CMK (cell line): ENCODE measurements at places on chromosomes 4 and X.

- no peak for DNase-seq
These were observed 10.5 kb upstream of the FGF16 start for GRCh38 chrX:77436682-77437081.

- DNase-seq: no peak
These were observed 199.2 kb downstream of the DCTD start for GRCh38 chr4:182717788-182718583.

DNA sequence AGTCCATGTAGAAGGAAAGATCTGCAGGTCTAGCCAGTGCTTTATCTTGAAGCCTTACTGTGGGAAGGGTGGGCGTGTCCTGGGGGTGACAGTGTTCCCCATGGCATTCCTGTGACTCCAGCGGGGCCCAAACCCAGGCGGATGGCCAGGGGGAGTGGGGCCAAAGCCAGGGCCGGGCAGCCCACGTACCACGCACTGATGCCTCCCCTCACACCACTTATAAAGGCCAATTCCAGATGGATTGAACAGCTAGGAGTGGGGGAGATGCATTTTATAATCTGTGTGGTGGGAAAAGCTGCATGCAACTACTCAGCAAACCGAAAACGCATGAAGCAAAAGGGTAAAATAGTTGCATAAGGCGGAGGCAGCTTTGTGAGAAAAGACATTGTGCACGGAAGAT, 36.4 kb downstream of the NELFA start:
- DNase-seq: no peak

DNA sequence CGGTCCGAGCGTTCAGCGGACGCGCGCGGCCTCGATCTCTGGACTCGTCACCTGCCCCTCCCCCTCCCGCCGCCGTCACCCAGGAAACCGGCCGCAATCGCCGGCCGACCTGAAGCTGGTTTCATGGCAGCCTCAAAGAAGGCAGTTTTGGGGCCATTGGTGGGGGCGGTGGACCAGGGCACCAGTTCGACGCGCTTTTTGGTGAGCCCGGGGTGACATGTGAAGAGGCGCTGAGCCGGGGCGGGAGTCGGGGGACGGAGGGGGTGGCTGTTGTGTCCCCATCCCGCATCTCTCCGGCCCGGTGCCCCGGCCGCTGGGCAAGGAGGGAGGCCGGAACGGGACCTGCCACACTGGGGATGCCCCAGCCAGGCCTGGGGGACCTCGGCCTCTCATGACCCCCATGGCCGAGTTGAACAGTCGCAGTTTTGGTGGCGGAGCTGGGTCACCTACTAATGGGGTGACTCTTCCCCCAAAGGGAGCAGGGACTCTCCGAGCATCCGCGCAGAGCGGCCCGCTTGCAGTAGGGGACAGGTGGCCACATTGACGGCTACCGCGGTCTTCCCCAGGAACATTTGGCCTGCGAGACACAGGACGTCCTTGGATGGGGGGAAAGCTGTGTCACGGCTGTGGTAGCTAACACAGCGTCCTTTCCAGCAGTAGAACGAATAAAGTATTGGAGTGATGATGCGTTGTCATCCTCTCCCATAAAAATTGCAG, at the start of gene GK:
Gene GK, plus strand, starts transcription at position 9 of the 717 bp plus-strand sequence. Its CDS starts 115 bp downstream, at position 124.
- no peak for DNase-seq

DNA sequence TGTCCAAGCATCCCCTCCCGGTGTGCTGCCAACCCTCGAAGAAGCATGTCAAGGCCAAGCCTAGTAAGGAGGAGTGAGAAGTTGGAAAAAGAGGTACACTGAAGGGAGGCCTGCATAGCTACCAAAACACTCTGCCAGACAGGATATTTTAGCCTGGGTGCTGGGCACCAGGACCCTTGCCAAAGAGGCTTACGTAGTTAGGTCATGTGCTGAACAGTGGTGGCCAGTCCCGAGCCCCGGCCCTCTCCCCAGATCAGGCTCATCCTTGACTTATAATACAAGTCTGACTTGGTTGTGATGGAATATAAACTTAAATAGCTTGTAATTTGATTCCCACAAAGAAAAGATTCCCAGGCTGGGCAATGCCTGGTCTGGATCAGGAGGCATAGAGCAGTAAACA, 149.3 kb downstream of the ARHGEF9 start:
- DNase-seq: no peak

DNA sequence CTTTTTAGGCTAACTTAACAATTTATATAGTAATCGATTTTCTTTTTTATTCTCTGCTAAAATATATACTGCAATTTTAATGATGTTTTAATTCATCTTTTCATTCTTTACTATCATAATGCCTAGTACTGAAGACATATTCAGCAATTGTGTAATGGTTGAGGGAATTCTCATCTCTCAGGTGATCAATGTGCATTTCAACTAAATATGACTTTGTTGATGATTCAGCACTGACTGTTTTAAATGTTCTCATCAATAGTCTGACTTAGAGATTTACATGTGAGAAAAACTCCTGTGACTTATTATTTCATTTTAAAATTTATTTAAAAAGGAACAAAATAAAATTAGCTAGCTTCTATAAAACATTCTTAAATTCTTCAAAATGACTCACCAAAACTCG, 1450.3 kb downstream of the STIM2 start:
- no peak for DNase-seq

- DNase-seq: no peak
These were observed 36.7 kb upstream of the TMEM164 start for GRCh38 chrX:109966246-109966645.

GRCh38 chrX:10022580-10023245, 55.6 kb downstream of the CLDN34 start:
- DNase-seq: no peak

DNA sequence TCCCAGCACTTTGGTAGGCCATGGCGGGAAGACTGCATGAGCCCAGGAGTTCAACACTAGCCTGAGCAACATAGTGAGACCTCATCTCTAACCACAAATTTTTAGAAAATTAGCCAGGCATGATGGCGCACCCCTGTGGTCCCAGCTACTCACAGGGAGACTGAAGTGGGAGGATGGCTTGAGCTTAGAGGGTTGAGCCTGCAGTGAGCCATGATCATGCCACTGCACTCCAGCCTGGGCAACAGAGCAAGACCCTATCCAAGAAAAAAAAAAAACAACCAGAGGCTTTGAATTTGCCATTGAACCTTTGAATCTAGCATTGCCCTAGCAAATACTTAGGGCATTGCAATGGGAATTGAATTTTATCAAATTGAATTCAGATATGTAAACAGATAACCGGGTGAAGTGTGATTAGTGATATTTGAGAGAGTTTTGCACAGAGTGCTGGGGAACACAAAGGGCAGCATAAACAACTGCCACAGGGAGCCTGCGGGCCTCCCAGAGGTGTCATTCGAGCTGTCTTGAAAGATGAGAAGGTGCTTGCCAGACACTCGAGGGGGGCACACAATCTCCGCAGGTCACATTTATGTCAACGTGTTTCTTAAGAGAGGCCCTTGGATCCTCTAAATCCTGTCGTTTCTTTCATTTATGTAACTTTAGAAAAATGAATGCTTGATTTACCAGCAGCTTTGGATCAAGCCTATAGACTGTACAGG, 200.3 kb downstream of the AASDH start:
- no peak for DNase-seq

DNA sequence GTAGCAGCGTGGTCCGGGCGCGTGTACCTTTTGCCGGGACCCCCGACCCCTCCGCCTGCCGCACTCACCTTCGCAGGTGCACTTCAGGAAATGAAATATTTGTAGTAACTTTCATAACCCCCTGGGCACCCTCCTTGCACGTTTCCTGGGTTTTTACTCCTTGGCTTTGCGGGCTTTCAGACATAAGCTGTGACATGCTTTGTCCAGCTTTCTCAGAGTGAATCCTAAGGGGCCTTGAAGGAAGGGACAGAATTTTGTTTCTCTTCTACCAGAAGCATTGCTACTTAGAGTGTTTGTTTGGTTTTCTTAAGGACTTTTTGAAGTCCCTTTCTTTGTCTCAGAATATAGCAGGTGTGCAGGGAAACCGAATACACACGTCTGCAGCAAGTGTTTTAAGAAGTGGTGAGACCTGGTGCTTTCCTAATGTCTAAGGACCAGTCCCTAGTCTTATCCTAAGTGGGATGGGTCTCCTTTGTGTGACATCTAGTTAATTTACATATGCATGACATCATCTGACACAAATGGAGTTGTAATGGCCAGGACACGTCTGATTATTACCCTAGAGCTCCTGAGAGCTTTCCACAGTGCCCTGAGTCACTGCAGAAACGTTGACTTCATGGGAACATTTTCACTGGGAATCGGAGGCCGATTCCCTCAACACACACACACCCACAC, 1.3 kb downstream of the FAM149A start:
- DNase-seq: no peak

GRCh38 chr4:189002475-189002874, 863.2 kb downstream of the TRIML1 start:
- no peak for DNase-seq
